Stimulated activated CD8-positive, alpha-beta memory T cell treated with anti-CD3 and anti-CD28 coated beads, Interleukin-15, amount 100 ng/mL, for 24 hours (primary cell): ENCODE measurements at places on chromosomes 2 and 18.

- DNase-seq: no peak
Observed at GRCh38 chr2:48120759-48121242, 214.5 kb upstream of the FBXO11 start.

DNA sequence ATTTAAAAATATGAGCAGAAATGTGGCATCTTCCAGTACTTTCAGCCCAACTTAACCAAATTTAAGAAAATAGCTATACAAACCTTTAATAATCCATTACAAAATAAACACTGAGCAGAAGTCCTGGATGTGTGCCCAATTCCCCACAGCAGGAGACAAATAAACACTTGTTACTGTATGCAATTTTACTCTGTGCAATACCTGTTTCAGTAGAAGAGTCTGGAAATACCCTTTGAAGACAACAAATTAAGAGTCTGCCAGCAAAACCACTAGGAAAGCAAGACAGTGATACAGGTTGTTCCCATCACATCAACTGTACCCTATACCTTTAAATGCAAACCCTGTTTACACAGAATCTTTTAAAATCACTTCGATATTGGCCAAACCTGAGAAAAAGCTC, 41.4 kb upstream of the RNU4ATAC start:
- no peak for DNase-seq

GRCh38 chr2:240812301-240812680, 7.7 kb downstream of the KIF1A start:
- no peak for DNase-seq

GRCh38 chr2:176652300-176653182, 383.3 kb downstream of the MTX2 start:
- no peak for DNase-seq

- DNase-seq: no peak
Observed at GRCh38 chr2:119338272-119338671, 28.4 kb downstream of the C2orf76 start.

DNA sequence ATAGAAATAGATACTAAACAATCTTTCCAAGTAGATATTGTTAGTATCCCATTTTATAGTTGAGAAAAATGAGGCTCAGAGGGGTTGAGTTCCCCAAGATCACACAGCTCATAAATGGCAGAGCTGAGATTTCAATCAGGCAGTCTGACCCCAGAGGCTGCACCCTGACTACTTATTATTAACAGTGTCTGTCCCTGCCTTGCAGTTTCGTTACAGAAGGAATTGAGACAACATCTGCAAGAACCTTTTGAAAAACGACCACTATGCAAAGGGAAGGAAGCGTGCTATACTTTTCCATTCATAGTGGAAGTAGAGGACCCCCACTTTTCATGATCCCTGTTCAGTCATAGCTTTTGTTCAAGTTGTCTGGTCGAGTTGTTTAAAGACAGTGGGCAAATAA, 53.2 kb upstream of the SEC11C start:
- DNase-seq: no peak

- no peak for DNase-seq
Observed at GRCh38 chr2:58842501-58843155, 601.5 kb upstream of the FANCL start.

GRCh38 chr2:103161456-103162289, 399.8 kb downstream of the TMEM182 start:
- DNase-seq: no peak

DNA sequence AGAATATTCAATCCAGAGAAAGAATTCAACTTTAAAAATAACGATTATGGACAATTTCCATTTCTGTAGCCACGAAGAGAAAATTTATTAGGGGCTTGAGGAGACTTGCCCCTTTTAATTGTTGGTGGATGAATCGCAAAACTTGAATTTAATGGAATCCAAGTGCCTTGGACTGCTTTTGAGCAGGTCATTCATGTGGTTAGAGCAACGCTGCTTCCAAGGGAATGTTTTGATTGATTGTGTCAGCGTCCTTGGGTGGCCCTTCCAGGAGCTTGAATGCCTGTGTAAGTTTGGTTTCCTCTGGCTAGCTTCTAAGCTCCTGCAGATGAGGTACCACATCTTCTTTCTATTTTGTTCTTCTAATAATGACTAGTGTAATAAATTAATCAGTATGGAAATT, 213.4 kb downstream of the LTBP1 start:
- DNase-seq: no peak

GRCh38 chr2:64613276-64613675, 40.4 kb downstream of the SERTAD2 start:
- DNase-seq: no peak

- no peak for DNase-seq
Observed at GRCh38 chr2:160920791-160921303, 239.4 kb upstream of the TANK start.

DNA sequence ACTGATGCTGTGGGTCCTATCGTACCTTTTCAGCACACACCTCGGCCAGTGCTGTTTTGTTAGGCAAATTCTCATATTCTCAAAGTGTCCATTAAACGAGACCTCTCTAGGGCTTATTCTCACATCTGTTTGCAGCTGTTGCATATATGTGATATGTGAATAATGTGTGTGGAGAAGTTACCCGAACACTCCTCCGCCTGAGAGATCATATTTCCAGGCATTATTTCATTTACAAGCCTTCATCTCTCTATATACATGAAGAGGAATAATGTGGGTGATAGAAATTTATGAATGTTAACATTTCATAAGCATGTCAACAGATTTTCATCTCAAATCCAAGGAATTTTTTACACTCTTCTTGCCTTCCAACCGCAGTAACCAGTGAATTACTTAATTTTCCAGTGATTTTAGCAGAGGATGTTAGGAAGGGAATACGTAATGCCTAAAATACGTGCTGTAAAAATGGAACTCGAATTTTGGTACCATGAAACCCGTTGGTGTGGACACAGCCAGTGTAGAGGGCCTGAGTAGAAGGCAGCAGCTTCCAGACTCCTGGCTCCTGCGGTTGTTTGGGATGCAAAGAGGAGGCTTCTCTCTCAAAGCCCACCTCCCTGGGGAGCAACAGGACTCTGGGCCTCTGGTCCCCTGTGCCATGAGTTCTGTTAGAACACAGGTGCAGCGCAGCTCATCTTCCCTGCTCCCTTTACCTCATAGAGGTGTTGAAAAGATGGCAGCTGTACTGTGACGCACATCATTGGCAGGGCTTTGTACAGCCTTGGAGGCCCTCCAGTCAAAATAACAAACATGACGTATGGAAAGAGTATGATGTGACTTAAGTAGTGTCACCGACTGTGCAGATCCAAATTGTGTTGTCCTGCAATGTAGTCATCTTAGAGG, 280.1 kb downstream of the NEDD4L start:
- DNase-seq: no peak

- no peak for DNase-seq
Observed at GRCh38 chr18:13808294-13809042, 15.5 kb upstream of the MC5R start.

DNA sequence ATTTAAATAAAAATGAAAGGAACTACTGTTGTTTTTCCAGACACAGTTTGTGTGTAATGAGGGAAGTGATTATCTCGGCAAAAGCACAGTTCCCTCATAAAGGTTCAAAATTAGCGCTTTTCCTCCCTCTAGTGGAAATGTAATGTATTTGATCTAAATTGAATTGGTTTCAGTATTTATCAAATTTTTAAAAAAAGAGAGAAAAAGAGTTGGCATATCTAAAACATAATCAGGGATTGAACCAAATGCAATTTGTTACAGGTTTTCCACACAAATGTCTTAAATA, 37.5 kb downstream of the CMPK2 start:
- no peak for DNase-seq

- no peak for DNase-seq
Observed at GRCh38 chr2:104504331-104505073, 349.4 kb upstream of the POU3F3 start.

GRCh38 chr2:207328944-207329386, 163.2 kb upstream of the KLF7 start:
- DNase-seq: no peak
